ENCODE measurements at places on chromosomes 12 and 14.
A peak's percentile ranks its signal among the peaks of the same experiment; 100 is the strongest.

DNA sequence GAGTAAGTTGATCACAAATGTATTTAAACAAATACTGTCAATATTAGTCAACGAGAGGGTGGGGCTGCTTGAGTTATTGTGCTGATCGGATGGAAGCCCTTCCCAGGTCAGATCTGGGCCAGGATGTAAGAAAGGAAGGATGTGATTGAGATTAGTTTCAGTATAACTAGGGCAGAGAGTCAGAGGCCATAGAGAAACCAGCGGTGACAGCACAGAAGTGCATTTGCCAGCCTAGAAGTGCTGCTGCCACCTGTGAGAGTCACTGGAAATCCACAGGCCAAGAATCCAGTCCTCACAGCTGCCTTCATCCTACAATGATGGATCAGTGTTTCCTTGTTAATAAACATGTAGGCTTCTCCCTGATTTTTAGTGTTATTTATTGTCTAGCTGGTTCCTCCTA lies 9.8 kb upstream of the FERMT2 start:
- no peak for DNase-seq

GRCh38 chr12:85072826-85073225 lies 36.7 kb downstream of the LRRIQ1 start:
- no peak for DNase-seq

DNA sequence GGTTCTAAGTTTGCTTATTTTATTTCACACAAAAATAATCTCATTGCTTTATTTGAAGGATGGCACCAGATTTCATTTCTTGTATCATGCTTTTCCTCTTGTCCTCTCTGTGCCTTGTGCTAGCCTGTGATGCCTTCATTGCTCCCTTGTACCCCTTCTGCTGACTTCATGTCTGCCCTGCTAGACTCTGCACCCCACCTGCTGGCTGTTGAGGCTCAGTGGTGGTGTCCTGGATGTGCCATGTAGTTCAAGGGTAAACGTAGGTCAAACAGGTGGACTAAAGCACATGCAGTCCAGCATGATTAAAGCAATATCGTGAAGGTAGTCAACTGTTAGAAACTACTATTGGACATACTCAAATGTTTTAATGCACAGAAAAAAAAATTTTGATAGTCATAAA lies 21.6 kb downstream of the MRPS35 start:
- no peak for DNase-seq

DNA sequence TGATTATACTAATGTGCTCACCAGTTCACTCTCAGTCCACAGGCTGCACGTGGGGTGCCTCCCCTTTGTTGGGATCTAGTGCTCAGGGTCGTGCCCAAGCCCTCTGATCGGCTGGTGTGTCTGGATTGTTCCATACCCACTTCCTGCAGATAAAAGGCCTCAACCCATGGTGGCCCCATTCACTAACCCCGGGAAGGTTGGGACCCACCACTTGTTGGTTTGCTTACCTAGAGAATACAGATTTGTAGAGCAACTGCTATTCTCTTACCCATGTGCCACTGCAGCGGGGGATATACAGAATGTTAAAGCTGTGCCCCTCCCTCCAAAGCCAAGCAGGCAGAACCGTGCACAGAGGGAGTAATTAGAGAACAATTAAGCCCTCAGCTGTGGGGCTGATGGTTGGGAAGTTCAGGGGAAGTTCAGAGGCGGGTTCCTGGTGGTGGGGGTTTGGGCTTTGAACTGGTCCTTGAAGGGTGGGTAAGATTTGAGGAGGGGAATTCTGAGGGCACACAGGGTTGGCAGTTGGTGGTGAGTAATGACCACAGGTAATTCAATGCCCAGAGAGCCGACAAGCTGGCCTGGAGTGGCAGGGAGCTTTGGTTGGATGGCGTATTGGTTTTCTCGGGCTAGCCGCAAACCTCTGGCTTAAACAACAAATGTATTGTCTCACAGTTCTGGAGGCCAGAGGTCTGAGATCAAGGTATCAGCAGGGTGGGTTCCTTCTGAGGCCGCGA lies 68.8 kb downstream of the ADCK1 start:
- no peak for DNase-seq

- no peak for DNase-seq
Observed at GRCh38 chr14:106209755-106210154, 683.4 kb downstream of the TMEM121 start.

GRCh38 chr12:89918172-89918846 lies 209.7 kb upstream of the ATP2B1 start:
- no peak for DNase-seq

GRCh38 chr12:93191956-93192355 lies 185.8 kb upstream of the NUDT4 start:
- DNase-seq, result no peak

DNA sequence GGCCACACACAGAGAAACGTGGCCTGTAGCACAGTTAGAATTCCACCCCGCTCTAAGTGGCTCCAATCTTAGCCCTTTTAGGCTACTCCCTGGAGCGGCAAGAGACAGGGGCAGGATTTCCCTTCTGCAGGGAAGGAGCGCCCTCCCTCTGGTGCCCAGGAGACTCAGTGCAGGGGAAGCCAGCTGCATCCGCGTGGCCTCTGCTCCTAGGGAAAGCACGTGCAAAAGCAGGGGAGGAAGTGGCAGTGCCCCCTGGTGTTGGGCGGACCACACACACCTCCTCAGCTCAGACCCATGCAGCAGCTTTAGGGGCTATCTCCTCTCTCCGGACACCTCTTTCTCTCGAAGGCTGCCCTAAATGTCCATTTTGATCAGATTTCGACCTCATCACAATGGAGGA lies 50.0 kb downstream of the SPRING1 start:
- DNase-seq, result peak; percentile 88

- DNase-seq, result no peak
Observed at GRCh38 chr12:111758120-111758561, 8.6 kb upstream of the ALDH2 start.

DNA sequence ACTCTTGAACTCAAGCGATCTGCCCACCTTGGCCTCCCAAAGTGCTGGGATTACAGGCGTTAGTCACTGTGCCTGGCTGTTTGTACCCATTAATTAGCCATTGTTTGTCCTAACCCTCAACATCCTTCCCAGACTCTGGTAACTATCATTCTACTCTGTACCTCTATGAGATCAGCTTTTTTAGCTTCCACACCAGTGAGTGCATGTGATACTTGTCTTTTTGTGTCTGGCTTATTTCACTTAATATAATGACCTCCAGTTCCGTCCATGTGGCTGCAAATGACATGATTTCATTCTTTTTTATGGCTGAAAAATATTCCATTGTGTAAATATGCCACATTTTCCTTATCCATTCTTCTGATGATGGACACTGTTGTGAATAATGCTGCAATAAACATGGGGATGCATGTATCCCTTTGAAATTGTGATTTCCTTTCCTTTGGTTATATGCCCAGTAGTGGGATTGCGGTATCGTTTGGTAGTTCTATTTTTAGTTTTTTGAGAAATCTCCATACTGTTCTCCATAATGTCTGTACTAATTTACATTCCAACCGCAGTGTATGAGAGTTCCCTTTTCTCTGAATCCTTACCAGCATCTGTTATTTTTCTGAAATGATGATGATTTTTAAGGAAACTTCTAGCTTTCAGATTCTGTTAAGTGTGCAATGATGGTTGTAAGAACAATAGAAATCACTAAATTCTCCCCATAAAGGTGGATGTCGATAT lies 6.7 kb upstream of the PPP4R3A start:
- DNase-seq, result peak; percentile 63

DNA sequence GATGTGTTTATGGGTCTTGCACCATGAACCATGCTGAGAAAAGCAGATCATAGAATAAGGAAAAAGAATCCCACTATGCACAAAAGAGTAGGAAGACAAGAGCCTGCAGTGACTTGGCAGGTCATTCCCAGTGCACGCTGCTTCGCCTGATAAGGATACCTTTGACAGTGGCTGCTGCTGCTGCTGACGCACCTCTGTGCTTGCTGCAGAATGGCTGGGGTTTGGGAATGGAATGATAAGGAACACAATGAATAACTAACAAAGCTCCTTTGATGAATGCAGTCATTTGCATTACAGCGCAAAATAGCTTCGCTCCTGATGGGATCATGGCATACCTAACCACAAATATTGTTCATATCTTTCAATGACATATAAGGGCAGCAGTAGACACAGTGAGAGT lies 278.7 kb downstream of the PDZRN4 start:
- no peak for DNase-seq

- DNase-seq, result no peak
Observed at GRCh38 chr12:90163975-90164374, 455.3 kb upstream of the ATP2B1 start.

GRCh38 chr14:93971635-93972027 lies 4.7 kb downstream of the ASB2 start:
- DNase-seq, result no peak

DNA sequence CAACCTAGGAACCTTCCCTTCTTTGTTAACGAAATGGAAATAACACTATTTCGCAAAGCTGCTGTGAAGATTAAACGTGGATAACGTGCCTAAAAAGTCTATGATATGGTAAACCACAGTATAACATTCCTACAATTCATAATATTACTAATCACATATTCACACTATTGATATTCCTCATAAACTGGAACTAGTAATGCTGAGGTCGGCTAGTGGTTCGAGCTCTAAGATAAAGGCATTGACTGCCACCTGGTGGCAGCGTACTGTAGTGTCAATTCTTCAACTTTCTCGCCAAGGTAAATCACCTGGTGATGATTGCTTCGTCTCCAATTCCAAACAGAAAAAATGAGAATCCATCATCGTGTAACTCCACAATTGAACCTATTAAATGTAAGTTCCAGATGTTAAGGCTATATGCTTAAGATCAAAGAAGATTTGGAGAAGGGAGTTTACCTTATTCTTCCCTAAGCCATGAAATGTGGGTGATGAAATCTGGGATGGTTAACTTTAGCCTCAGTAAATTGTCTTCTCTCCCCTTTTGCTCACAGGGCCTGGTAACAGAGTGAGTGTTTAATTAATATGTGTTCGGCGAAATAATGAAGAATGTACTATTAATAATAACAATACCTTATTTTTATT lies 197.5 kb upstream of the TMEM132C start:
- DNase-seq, result peak; percentile 62

- DNase-seq, result peak; percentile 31
Observed at GRCh38 chr14:35286707-35287106, 5.5 kb upstream of the PSMA6 start.

- DNase-seq, result no peak
Observed at GRCh38 chr12:124612410-124612680, 44.9 kb upstream of the NCOR2 start.

DNA sequence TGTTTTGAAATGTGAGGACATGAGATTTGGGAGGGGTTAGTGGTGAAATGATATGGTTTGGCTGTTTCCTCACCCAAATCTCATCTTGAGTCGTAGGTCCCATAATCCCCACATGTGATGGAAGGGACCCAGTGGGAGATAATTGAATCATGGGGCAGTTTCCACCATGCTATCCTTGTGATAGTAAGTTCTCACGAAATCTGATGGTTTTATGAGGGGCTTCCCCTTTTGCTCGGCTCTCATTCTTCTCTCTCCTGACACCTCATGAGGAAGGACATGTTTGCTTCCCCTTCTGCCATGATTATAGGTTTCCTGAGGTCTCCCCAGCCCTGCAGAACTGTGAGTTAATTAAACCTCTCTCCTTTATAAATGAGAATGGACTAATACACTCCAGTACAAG lies 18.0 kb downstream of the GALNT6 start:
- peak; percentile 64 for DNase-seq

GRCh38 chr12:123083661-123084571 lies 67.0 kb downstream of the PITPNM2 start:
- DNase-seq, result no peak

DNA sequence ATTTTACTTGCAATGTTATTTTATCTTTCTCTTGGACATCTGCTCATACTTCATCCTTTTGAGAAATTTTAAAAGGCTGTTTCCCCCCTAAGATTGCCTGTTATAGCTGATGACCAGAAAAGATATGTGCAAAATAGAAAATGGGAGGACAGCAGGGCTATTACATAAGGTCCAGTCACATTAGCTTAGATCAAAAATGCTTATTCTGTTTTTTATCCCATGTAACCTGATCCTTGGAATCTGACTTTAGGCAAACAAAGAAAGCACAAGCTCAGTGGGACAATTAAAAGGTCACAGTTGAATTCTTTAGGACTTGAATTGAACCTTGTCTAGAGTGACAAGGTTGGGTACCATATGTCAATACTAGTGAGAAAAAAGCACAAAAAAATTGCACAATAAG lies 65.1 kb upstream of the TRHDE start:
- DNase-seq, result no peak

DNA sequence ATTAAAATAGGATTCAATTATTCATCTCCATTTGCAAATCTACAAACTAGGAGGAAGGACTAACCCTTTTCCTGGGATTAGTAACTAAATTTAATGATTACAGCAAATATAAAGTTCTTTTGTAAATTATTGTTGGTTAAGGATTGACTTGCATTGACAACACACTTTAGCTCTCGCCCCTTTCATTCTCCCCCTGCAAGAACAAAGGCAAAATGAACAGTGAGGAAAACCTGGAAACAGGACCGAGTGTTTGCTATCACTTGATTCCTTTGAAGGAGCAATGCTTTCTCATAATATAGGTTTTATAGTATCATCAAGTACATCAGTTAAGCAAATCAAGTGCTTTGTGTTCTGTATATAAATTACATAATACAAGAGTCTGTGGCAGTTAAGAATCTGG lies 7.4 kb upstream of the COX16 start:
- DNase-seq, result no peak

DNA sequence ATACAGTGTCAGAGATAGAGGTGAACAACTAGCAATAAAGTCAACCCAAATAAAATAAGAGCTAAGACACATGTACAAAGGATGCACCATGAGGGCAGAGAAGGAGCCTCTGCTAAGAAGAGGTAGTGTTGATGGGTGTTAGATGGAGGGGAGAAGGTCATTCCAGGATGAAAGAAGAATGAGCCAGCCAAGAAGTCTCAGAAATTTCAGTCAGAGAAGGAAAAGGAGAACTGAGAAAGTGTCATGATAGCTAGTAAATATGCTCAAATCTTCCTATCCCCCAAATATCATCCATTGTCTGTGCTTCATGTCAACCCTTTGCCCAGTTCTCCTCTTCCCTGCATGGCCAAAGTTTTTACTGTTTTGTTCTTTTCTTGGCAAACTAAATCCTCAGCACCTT lies 225.2 kb upstream of the BTG1 start:
- DNase-seq, result no peak

DNA sequence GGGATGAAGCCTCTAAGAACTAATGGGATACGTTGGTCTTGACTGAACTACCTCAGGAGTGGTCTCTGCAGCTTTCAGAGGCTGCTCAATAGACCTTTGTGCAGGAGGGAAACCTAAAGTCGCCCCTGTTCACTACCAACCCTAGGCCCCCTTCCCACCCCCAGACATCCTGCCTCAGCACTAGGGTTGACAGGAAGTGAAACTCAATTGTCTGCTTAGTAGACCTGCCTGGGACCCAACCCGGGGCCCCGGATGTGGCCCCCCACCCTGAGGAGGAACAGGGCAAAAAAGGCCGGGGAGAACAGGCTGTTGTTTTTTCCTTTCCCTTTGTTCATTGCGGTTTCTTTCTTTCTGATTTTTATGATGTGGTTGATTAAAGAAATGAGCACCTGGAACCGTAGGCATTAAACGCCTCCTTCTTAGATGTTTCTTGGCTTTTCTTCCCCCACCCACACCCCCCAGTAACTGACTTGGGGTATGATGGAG lies 1.6 kb upstream of the DGKA start:
- DNase-seq, result no peak

GRCh38 chr14:59460378-59460777 lies 4.8 kb downstream of the GPR135 start:
- DNase-seq, result no peak

- no peak for DNase-seq
Observed at GRCh38 chr12:111037047-111037446, 116.7 kb upstream of the MYL2 start.

- peak; percentile 45 for DNase-seq
Observed at GRCh38 chr12:110546339-110546738, 36.8 kb downstream of the PPTC7 start.

All from common myeloid progenitor, CD34-positive (primary cell).